Brain pericyte (primary cell): ENCODE measurements at places on chromosomes 2 and 18.

- no peak for DNase-seq
These were observed 88.3 kb downstream of the RAPH1 start for GRCh38 chr2:203446780-203447179.

DNA sequence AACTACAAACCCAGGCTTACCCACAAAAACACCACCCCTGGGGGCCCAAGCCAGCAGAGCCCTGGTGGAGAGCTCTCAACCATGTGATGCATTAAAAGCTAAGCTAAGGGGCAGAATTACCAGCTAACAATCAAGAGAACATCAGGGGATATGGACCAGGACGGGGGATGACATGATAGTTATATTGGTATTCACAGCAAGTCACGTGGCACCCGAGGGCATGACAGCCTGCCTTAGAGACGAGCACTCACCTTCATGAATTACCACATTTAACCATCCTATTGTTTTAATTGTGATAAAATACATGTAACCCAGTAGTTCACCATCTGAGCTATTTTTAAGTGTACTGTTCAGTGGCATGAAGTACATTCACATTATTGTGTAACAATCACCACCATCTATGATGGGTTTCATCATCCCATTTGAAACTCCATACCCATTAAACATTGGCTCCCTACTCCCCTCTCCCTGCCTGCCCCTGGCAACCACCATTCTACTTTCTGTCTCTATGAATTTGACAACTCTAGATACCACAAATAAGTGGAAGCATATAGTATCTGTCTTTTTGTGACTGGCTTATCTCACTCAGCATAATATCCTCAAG lies 245.6 kb downstream of the ANAPC1 start:
- DNase-seq, result no peak

DNA sequence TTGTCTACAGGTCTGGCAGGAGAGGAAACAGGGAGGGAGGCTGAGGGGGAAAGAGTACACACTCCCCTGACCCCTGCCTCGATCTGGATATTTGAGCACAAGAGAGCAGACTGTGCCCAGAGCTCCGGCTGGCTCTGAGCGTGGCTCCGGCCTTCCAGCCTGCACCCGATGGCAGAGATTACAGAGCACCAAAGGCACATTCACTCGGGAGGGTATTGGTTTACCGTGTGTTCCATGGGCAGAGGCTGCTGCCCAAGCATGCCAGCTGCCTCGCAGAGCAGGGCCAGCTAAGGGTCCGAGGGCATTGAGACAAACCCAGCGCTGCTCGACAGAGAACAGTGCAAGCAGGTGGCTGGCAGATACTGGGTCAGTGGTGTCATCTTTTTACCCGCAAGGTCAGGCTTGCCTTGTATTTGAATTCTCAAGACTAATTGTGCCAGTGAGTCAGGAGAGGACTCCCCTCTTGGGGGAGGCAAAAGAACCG lies 132.2 kb downstream of the TNS1 start:
- no peak for DNase-seq

- no peak for DNase-seq
These were observed 4.1 kb downstream of the TMEM237 start for GRCh38 chr2:201639205-201639604.

GRCh38 chr2:83851066-83851465 lies 608.0 kb downstream of the SUCLG1 start:
- no peak for DNase-seq

GRCh38 chr18:10239991-10240634 lies 214.3 kb upstream of the APCDD1 start:
- DNase-seq, result no peak

DNA sequence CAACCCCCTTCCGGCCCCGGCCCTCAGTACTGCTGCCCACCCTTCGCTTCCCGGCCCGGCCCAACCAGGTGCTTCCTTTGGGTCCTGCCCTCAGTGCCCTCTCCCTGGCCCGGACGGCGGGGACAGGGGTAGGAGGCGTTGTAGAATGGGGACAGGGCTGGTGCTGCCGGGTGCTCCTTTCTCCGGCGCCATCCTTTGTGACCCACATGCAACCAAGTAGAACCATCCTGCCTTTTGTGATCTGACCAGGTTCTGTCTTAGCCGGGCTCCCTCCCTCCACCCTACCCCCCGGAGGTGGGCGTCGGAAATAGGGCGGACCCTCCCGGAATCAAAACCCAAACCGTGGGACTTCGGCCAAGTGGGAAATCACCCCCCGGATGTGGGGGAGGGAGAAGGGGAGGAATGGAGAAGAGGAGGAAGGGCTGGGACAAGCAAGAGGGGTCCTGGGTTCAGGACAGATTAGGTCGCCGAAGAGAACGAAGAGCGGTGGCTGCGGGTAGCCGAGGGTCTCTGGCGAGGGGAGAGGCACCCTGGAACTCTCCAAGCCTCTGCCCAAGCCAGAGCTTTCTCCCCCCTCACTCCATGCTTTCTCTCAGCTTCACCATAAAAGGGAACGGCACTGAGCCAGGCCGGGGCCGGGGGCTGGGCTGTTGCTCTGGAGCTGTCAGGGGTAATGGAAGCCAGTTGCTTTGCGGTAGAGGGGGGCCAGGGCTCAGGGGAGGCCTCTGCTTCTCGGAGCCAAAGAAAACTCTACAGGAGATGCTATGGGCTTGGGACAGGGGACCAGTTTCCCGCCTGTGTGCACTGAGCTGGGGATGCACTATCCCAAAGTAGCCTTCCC lies 756 bp upstream of the OST4 start:
- no peak for DNase-seq

- no peak for DNase-seq
These were observed 27.2 kb downstream of the SIGLEC15 start for GRCh38 chr18:45852631-45853030.

DNA sequence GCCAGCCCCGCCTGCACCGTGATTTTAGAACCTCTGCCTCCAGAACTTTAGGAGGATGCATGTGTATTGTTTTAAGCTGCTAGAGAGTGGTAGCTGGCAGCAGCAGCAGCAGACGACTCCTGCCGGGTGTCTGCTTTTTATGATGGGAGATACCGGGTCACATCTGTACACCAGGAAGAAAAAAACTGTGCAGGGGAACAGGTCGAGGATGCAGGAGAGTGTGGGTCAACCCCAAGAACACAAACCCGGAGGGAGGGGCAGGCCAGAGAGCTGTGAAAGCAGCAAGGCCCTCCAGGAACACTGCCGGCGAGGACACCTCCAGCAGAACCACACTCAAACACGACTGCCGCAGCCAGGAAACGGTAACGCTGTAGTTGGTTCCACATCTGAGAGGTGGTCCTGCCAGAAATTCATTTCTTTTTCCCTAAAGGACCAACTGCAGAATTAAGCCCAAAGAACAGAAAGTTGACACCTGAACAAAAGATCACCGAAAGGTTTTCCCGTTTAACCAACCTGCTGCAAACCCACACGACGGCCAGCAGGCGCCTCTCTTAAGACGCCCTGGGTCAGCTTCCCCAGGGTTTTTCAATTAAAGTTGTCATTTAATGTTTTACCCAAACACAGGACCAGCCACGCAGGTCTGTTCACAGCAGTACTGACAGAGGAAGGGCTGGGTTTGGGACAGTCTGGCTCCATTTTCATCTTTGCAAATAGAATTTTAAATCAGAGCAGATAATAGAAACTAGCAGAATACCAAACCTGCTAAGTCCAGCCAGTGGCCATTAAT lies 60.5 kb downstream of the NDUFA10 start:
- DNase-seq, result no peak

DNA sequence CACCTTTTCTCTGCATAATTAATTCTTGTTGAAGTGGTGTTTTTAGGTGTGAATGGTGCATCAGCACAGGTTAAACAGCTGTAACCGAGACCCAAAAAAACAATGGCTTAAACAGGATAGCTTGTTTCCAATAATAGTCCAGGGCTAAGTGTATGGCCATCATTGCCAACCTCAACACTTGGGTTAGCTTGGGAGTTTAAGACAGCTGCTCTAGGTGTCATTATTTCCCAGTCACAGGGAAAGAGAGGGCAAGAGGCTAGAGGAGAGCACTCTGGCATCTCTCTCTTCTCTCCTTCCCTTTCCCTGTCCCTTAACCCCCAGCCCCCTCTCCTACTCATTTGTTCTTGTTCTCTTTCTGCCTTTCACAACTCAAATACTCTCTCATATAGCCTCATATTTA lies 21.1 kb downstream of the BIRC6 start:
- DNase-seq, result no peak

- DNase-seq, result no peak
These were observed 53.0 kb downstream of the PIEZO2 start for GRCh38 chr18:11096411-11096810.

- no peak for DNase-seq
These were observed 2.0 kb downstream of the NPPC start for GRCh38 chr2:231923951-231924888.

GRCh38 chr18:62659698-62660097 lies 55.6 kb upstream of the PHLPP1 start:
- DNase-seq, result no peak

- no peak for DNase-seq
These were observed 1.6 kb downstream of the LGALSL start for GRCh38 chr2:64455545-64455944.

GRCh38 chr18:49368161-49368875 lies 92.1 kb downstream of the DYM start:
- no peak for DNase-seq

- DNase-seq, result no peak
These were observed 85.3 kb upstream of the GALNT5 start for GRCh38 chr2:157172239-157172638.

DNA sequence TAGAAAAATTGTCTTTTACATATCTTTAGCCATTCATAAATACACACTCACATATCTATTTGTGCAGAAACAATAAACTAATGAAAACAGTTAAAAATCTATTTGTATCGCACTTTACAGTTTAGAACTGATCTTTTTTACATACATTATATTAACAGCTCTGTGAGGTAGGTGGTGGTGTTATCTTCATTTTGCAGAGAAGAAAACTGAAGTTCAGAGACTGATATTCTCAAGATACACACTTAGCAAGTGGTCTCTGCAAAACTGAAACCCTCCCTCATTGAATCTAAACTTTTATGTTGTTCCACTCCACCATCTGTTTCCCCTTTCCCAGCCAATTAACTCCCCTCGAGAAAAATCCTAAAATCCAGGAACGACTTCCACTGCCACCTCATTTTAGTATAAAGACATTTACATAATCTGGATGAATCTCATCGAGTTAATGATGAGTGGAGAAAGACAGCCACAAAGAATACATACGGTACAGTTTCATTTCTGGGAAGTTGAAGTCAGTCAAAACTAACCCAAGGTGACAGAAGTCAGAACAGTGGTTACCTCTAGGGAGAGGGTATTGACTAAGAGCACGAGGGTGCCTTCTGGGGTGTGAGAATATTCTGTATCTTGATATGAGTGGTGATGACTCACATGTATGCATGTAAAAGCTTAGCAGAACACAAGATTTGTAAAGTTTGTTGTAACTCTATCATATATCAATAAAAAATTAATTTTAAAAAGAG lies 524.2 kb upstream of the TCF4 start:
- no peak for DNase-seq

GRCh38 chr2:63530704-63531279 lies 57.5 kb downstream of the WDPCP start:
- no peak for DNase-seq

DNA sequence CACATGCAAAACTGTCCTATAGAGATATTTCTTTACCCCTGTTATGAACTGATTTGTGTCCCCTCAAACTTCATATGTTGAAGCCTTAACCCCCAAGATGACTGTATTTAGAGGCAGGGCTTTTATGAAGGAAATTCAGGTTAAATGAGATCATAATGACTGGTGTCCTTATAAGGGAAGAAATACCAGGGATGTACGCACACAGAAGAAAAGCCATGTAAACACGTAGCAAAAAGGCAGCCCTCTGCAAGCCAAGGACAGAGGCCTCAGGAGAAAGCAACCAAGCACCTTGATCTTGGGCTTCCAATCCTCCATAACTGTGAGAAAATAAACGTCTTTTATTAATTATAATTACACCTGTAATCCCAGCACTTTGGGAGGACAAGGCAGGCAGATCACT lies 101.3 kb upstream of the NDUFV2 start:
- no peak for DNase-seq

- no peak for DNase-seq
These were observed 62.8 kb upstream of the HDAC4 start for GRCh38 chr2:239463541-239464165.

DNA sequence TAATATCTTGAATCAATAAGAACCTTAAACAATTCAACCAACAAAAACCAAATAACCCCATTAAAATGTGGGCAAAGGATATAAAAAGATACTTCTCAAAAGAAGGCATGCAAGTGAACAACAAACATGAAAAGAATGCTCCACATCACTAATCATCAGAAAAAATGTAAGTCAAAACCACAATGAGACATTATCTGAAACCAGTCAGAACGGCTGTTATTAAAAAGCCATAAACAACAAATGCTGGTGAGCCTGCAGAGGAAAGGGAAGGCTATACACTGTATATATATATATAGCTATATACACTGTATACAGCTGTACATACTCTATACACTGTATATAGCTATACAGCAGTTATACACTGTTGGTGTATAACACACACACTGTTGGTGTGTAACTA lies 47.8 kb upstream of the GALNT13 start:
- no peak for DNase-seq

DNA sequence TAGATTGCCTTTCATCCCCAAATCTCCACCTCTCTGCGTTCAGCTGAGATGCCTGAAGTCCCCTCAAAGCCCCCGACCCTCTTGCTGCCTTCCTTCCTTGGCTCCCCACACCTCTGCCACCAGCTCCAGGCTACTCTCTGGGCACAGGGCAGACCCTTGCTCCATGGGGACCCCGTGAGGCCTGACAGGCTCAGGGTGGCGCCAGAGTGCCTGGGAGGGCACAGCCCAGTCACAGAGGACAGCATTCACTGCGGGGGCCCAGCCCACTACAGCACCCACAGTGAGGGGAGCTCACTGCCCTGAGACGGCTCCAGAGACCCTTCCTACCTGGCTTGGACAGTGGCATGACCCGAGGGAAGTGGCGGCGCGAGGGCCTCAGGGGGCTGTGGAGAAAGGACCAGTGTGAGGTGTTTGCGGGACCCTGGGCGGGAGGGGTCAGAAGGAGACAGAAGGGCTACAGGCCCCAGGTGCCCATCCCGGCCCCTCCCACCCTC lies 51.0 kb downstream of the AQP12A start:
- no peak for DNase-seq

- no peak for DNase-seq
These were observed 43.5 kb downstream of the FBLN7 start for GRCh38 chr2:112181571-112182290.

GRCh38 chr18:58792086-58792485 lies 72.6 kb upstream of the ZNF532 start:
- no peak for DNase-seq

GRCh38 chr2:121146630-121147029 lies 138.4 kb downstream of the TFCP2L1 start:
- no peak for DNase-seq

GRCh38 chr2:201114846-201115245 lies 1.1 kb upstream of the CFLAR start:
- no peak for DNase-seq

DNA sequence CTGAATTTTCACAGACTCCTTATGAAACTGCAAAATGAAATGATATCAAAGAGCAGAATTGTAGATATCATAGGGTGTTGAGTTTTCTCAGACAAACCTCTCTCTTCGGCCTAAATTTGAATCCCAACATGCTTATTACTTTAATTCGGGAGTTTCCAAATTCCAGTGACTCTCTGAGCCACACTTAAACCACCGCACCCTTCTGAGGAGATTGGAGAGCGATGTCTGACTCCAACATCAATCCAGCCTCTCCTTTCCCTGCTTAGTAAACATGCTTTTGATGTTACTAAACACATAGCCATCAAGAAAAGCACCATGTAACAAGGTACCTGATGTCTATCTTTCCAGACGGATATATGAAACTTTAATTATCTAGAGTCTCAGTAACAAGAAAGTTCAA lies 103.1 kb upstream of the ARHGAP28 start:
- DNase-seq, result no peak
